ENCODE measurements at places on chromosomes 13 and 19. TPM values are rescaled to one million over a fixed set of nuclear protein-coding genes. Genes with fewer than 3 reads are reported as not detected.

The FUT1 gene
- total RNA-seq = 0.22 TPM

GRCh38 chr13:42116225-42116624, 67.8 kb downstream of the DGKH start:
- DNase-seq = no peak

- no peak for DNase-seq
These were observed 402.4 kb downstream of the EFNB2 start for GRCh38 chr13:106133025-106133424.

DNA sequence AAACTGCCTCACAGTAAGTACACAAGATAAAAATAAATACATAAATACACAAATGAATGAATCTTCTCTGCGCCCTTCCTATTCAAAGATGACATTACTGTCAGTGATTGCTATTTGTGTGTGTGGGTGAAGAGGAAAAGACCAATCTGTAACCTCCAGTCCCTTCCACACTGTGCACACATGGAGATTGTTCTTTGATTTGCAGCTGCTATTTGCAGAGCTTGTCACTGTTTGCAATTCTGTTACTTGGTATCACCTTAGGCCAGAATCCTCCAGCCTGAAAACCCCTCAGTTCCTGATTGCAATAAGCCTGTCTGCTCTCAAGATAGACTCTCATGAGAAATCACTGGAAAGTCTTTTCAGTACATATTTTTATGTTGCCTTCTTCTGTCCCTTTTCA, 1314.9 kb downstream of the PCDH9 start:
- no peak for DNase-seq

GRCh38 chr13:47334173-47334572, 437.3 kb upstream of the HTR2A start:
- no peak for DNase-seq

DNA sequence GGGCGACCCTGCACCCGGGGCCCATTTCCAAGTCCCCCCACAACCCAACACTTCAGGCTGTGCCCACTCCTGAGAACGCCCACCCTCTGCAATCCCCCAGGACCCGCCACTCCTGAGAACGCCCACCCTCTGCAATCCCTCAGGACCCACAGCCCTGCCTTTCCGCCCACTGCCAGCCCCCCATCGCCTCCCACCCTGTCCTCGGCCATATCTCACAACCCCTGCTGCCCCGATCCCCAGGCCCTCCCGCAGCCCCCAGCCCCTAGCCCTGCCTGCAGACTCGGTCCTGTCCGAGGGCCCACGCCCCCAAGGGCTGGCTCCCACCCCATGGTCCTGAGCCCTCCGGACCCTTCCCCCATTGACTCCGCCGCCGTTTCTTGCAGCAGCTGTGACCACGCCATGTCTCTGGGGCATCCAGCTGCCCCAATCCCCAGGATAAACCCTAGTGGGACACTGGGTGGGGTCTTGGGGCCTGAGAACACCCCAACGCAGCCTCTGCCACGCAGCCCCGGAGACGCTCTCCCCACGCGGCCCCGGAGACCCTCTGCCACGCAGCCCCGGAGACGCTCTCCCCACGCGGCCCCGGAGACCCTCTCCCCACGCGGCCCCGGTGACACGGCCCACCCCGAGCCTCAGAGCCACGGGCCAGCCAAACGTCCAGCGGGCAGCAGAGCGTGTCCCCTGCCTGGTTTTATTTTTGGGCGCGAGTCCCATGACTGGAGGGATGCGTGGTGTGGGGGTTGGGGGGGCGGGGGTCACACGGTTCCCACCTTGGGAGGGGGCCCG, 17.0 kb downstream of the SBNO2 start:
- DNase-seq = no peak

DNA sequence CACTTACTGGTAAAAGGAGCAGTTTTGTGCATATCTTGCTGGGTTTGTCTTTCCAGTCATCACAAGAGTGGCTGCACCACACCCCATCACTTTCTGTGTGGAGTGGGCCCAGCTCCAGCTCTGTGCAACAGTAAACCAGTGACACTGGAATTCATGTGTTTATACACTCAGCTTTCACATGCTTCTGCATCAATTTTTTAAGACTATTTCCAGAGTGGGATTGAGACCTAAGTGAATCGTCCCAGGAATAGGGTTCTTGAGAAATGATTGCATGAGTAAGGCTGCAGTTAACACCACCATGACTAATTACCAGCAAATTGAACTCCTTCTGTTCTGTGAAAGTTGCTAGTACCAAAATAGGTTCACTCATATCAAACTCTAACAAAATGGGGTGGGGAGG, 5.3 kb upstream of the CFAP97D2 start:
- DNase-seq = no peak

DNA sequence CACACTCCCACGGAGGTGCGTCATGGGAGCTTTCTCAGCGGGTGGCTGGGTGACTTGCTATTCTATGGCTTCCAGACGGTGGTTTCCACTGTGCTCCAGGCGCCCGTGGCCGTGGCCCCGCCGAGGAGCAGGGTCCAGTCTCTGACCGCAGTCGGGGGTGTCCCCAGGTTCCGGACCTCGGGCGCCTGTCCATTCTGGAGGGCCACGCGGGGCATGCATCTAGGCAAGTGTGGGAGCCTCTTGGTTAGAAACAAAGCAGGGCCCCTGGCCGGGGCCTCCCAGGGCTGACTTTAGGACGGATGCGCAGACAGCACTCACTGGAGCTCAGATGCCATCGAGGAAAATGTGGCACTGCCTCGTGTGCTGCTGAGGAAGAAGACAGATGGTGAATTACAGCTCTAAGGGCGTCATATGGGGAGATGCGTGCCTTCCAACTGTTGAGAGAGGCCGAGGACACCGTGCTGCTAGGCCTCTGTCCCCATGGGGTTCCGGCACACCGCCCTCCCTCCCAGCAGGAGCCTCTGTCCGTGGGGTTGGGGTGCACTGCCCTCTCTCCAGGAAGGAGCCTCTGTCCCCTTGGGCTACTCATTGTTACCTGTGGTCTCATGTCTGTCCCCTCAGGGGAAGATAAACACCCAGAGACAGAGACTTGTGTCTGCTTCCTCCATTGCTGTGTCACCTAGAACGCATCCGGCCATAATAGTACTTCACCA, 38.1 kb downstream of the TMEM255B start:
- DNase-seq = no peak

- DNase-seq = no peak
These were observed 28.5 kb downstream of the CRYL1 start for GRCh38 chr13:20497006-20497775.

GRCh38 chr13:73059460-73060250, 850 bp downstream of the KLF5 start:
- peak; percentile 82 for DNase-seq
